ENCODE measurements at places on chromosomes 7 and 10.

- DNase-seq: no peak
Observed at GRCh38 chr7:97024209-97025129, at the start of gene DLX5. Gene DLX5, minus strand, starts transcription at chr7:97024831. Its CDS starts 208 bp downstream, at chr7:97024623.

DNA sequence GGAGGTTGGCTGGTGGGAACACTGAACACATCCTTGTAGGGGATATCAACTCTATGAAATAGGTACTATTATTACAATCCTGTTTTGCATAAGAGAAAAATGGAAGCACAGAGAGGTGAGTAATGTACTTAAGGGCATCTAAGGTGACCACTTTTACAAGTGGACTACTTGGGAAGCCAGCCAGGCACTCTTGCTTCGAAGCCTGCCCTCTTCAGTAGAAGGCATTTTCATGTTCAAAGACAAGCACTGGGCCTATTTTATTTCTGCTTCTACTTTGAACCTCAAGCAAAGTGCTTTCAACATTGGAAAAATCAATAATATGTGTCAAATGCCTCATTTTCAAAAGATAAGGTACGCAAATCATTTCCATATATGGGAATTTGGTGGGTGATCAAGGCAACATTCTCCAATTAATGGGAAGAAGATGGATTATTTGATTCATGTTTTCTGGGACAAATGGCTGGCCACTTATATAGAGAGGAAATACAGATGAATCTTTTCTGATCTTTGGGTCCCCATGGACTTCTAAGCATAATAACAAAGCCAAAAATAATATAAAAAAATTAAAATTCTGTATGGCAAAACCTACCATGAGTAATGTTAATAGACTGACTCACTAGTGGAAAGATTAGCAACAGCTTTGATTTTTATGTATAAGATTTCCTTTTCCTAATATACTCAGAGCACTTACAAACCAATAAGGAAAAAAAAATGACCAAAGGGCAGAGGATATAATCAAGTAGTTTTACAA, 270.2 kb downstream of the FRMD4A start:
- DNase-seq: no peak

GRCh38 chr10:36547965-36548364, 577.4 kb upstream of the ANKRD30A start:
- DNase-seq: no peak

DNA sequence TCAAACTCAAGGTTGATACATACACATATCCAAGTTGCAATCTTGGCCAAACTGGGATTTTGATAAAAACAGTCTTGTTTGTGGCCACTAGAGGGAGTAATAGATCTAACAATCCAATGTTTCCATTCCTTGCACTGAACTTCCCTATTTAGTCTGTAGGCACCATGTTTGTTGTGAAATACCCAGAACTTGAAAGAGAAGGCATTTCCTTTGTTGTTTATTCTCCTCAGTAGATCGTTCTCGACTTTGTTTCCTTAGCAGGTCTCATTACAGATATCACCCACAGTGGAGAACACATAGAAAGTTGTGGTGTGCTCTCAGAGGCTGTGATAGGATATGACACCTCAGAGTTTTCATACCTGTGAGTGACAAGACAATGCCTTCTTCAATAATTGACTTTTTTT, 70.3 kb upstream of the MXI1 start:
- peak; percentile 59 for DNase-seq

DNA sequence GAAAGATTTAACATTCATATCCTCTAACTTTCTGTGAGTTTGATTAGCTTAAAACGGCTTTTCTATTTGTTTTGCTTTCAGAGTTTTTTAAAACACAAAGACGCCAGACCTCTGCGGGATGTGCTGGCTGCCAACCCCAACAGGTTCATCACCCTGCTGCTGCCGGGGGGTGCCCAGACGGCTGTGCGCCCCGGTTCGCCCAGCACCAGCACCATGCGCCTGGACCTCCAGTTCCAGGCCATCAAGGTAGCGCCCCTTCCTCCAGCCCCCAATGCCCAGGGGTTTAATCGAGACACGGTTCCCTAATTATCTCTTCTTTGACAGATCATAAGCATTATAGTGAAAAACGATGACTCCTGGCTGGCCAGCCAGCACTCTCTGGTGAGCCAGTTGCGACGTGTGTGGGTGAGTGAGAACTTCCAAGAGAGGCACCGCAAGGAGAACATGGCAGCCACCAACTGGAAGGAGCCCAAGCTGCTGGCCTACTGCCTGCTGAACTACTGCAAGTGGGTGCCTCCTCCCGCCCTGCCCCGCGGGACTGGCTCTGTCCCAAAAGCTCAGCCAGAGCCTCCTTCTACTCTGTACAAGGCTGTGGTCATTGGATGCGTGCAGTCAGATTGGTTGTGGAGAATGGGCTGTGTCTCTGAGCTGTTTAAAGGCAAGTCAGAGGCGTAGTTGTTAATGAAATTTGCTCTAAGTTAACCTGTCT, 71.2 kb downstream of the TRRAP start:
- no peak for DNase-seq

- no peak for DNase-seq
Observed at GRCh38 chr10:132437541-132437950, 40.5 kb downstream of the PWWP2B start.

DNA sequence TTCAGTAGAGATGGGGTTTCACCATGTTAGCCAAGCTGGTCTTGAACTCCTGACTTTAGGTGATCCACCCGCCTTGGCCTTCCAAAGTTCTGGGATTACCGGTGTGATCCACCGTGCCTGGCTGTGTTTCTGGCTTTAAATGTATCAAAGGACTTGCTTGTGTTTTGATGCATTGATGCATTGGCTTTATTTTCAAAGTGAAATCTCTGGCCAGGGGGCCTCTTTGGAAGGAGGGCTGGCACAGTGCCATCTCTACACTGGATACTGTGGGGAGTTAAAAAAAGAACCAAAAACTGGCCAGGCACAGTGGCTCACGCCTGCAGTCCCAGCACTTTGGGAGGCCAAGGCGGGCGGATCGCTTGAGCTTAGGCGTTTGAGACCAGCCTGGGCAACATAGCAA, 16.0 kb downstream of the MNX1 start:
- DNase-seq: no peak

DNA sequence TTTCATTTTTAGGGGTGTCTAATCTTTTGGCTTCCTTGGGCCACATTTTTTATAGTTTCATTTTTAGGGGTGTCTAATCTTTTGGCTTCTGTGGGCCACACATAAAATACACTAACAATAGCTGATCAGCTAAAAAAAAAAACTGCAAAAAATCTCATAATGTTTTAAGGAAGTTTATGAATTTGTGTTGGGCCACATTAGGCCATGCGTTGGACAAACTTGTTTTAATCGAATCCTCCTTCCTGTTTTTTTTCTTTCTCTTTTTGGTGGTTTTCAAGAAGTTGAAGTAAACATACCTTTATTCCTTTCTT, 37.4 kb downstream of the ZNRF2 start:
- no peak for DNase-seq

GRCh38 chr10:20962165-20962564, 65.1 kb upstream of the NEBL start:
- no peak for DNase-seq

DNA sequence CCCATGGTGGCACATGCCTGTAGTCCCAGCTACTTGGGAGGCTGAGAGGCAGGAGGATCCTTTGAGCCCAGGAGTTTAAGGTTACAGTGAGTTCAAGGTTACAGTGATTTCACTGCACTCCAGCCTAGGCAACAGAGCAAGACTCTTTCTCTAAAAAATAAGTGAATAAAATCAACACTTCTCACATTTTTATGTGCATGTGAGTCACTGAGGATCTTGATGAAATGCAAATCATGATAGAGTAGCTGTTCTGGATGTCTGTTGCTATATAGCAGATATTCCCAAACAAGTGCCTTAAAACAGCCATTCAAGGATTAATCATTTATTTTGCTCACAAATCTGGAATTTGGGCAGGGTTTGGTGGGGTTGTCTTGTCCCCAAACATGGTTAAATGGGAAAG, 62.3 kb upstream of the ARHGAP12 start:
- no peak for DNase-seq

DNA sequence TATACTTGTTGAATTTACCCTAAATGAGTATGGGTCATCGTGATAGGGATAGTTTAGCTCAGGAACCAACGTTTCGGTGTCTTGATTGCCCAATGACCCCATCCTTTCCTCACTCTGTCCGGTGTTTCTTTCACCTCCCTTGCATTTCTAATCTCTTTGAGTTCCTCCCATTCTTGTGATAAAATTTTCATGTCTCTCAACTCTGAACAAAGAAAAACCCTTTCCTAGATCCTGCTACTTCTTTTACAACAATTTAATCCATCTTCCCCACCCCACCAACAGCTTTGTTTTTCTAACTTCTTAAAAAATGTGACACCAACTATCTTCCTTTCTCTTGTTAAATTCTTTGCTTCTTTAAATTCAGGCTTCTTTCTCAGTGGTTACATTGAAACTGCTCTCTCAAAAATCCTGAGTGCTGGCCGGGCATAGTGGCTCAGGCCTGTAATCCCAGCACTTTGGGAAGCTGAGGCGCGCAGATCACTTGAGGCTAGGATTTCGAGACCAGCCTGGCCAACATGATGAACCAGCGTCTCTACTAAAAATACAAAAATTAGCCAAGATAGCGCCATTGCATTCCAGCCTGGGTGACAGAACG, 130.3 kb upstream of the MINDY3 start:
- no peak for DNase-seq

- DNase-seq: no peak
Observed at GRCh38 chr7:74033372-74034311, 5.7 kb downstream of the ELN start.

GRCh38 chr10:104396581-104396980, 42.9 kb downstream of the CFAP58 start:
- no peak for DNase-seq
